ENCODE measurements at places on chromosomes 11 and 22.
A peak's percentile ranks its signal among the peaks of the same experiment; 100 is the strongest.

DNA sequence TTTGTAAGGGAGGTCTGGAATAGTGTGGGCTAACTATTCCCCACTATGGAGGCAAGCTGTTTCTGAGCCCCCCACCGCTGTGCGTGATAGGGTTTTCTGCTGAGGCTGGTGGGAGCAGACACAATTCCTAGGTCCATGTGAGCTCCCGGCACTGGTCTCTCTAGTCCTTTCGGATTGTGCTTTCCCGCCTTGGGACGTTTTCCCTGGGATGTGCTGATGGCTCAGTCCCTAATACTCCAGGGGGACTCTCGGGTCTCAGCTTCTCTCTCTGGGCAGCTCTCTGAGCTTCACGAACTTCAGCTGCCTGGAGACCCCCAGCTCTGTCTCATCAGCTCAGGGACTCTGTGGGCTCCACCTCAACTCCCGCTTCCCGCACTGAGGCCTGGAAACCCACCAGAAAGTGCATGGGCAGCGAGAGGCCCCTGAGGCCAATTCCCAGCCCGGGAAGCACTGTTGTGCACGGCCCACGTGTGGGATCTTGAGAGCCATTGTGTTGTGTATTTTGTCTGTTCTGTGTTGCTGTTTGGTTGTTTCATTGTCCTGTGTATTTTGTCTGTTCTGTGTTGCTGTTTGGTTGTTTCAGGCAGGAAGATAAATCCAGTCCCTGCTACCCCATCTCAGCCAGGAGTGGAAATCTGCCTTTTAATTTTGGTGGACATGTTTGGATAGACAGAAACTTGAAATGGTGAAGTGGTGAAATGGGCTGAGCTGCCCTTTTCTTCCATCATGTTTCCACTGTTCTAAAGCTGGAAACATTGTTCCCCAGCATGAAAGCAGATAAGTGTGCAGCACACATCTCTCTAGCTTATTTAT is 12.7 kb upstream of the TNNT3 start:
- DNase-seq: no peak

GRCh38 chr11:119511614-119512306 is 88.8 kb upstream of the THY1 start:
- no peak for DNase-seq

DNA sequence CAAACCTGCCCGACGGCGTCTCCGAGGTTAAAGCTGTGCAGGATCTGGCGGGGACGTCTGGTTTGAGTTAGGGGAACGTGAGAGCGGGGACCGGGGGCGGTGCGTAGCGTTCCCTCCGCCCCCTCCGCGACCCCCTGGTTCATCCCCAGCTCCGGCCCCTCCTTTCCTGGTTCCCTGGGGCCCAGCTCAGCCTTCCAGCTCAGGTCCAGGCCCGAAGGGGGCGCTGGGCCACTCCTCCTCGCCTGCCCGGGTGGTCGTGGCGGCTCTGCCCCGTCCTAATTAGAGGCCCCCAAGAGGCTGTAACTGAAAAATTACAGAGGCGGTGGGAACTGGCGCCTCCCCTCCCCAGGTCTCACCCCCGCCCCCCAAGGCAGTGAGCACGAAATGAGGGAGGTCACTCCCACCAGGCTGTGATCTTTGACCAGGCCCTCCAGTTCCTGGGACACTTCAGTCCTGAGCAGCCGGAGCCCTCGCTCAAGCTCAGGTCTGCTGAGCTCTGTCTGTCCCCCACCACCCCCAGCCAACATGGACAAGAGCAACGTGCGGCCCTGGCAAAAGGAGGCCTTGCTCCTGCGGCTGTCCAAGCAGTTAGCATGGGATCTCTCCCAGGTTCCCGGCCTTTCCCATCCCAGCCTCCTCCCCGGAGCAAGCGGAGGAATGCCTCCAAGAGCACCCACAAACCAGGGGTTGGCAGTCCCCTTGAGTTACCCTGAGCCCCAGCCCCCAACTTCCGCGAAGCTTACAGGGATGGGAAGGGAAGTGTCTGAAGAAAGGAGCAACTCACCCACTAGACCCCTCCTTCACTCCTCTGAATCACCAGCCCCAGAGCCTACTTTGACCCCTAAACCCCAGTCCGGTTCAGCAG is 3.3 kb downstream of the CD248 start:
- DNase-seq: no peak

DNA sequence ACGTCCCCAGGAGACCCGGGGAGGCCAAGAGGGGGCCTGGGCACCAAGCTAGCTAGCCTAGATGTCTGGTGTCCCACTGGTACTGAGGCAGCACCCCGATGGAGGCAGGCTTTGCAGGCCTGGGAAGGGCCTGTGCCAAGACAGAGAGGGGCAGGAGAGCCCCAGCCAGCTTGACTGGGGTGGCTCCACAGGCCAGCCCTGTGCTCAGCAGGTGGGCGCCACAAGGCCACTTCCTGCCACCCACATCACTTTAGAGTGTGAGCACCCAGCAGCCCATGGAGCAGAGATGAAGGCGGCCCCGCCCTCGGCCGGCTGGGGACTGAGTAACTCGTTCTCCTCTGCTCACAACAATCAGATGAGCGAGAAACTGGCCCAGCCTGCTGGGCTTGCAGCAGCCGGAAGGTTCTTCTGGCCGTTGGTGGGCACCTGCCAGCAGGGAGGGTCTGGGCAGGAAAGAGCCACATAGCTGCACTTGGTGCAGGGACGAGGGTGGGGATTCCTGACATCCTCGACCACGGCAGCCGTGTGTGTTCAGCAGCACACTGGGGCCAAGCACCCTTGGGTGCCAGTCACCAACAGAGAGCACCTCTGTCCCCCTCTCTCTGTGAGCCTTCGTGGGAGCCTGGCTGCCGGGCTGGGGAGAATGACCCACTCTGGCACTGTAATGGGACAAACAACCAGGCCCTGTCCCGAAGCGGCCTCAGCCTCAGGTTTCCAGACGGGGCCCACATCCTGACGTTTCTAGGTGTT is 7.6 kb downstream of the OSBPL5 start:
- DNase-seq: no peak

GRCh38 chr11:17354601-17354991 is 3.0 kb downstream of the NCR3LG1 start:
- no peak for DNase-seq

DNA sequence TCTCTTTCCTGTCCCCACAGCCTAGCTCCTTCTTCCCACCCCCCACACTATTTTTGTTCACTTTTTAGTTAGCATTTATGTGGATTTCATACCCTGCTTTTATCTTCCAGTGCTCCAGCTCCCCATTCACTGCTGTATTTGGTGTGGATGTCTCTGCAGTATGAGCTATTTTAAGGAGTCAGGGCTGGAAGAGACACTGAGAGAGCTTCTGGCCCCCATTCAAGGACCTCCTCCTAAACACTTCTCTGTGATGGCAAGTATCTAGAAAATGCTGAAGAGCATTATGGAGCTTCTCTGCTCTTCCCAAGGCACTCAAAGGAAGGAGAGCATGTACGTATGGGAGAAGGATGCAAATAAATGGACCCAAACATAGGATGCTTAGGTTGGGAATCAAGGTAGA is 79.5 kb downstream of the RAB30 start:
- peak; percentile 55 for DNase-seq

GRCh38 chr11:26698224-26698623 is 23.6 kb downstream of the SLC5A12 start:
- DNase-seq: no peak

DNA sequence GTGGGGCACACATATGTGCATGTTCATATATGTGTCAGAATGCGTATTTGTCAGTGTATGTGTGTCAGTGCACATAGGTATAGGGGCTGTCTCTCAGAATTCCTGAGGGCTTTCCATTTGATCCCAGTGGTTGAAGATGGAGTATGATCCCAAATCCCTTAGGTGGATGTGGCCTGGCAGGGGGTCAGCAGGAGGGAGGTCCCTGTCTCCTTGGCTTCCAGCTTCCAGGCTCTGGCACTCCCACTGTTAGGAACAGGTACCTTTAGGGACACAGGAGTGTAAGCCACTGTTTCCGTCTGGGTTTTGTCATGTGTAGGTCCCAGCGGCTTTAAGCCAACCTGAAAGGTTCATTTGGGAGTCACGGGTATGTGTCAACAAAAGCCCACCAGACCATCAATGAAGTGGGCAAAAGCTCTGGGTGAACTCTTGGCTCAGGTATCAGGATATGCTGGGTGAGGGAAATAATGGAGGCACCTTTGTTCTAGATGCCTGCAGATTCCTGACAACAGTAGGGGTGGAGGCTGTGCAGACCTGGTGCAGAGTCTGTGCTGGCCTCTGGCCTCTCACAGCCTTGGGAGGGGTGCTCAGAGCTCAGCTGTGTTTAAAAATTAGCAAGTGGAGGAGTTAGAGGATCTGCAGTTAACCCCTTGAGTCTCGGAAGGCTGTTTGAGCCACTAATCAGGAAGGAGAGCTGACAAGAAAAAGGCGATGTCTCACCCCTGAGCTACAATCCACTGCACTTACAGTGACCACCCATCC is 9.0 kb downstream of the KCNQ1OT1 start:
- DNase-seq: no peak

- no peak for DNase-seq
These were observed 487.0 kb downstream of the TBC1D22A start for GRCh38 chr22:47249370-47249928.

Measured in heart right ventricle (tissue), 16 donors.